NCI-H1417 treated with DMSO at 0.1 percent for 48 hours (cell line): ENCODE measurements at places on chromosomes 4 and X.

- DNase-seq, result no peak
These were observed 181.0 kb downstream of the LDB2 start for GRCh38 chr4:16717266-16717970.

GRCh38 chr4:174100910-174101309 lies 182.6 kb downstream of the FBXO8 start:
- DNase-seq, result no peak

DNA sequence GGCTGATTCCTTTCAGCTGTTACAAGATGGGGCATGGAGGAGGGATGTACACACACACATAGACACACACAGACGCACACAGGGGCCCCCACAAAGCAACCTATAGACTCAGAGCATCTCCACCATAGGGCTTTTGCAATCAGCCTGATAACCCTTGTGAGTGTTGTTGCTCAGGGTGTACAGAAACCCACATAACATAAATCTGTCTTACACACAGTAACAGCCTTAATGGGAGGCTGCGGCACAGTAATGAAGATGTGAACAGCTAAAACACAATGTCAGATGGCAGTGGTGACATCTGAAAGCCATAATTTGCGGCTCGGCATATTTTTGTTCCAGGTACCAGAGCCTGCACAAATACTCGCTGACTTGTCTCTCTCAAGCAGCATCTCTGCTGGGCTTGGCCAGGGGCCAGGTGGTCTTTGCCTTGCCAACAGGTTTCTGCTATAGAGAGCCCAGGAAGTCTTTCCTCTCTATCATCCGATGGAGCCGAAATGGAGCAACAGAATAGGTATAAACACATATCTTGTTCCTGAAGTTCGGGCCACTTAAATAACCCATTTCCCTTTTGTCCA lies 357.2 kb upstream of the GATB start:
- DNase-seq, result no peak

DNA sequence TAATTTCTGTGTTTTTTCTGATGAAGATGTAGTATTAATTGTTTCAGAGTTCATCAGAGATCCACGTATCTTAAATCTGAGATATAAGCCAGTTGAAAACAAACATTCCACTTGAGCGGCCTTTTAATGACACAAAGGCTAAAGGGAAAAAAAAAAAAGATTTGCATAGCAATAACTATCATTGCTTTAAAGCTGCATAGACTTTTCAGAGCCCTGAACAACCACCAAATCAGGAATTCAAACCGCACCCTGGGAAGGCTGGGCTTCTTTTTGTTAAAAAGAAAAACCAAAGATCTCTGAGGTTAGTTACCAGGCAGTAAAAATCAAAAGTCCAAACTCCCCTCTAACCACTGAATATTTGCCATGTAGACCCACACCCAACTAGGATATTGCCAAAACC lies 206.0 kb downstream of the HHIP start:
- DNase-seq, result no peak

GRCh38 chr4:100842856-100843255 lies 325.0 kb upstream of the EMCN start:
- no peak for DNase-seq
